ENCODE measurements at places on chromosomes 3 and 15.

DNA sequence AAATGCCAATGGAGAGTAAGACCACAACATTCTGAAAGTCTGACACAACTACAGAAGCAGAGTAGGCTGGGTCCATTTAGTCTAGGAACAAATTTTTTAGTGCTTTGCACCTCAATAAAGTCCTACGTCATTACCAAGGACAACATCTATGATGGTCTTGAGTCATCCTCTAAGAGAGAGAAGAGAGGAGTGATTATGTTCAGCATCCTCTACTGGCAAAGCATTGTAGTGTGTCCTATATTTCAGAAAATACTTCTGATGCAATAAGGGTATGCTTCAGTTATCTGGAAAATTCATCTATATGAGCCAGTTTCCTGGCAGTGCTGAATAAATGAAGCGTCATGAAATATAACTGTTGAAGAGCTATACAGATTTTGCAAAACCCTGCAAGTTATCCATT is 95.6 kb downstream of the P2RY1 start:
- DNase-seq = no peak

- no peak for DNase-seq
Observed at GRCh38 chr3:196987022-196987421, 18.4 kb upstream of the PIGZ start.

DNA sequence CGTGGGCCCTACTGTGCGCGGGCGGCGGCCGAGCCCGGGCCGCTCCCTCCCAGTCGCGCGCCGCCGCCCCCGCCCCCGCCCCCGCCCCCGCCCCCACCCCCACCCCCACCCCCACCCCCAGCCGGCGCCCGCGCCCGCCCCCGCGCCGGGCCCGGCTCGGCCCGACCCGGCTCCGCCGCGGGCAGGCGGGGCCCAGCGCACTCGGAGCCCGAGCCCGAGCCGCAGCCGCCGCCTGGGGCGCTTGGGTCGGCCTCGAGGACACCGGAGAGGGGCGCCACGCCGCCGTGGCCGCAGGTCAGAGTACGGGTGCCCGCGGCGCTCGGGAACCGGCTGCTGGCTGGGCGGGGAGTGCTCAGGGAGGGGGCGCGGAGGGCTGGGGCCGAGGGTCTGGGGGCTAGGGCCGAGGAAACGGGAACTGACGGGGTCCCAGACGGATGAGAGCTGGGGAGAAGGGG is 1.1 kb upstream of the PPARG start:
- no peak for DNase-seq

GRCh38 chr3:160140756-160141155 is 84.5 kb upstream of the C3orf80 start:
- no peak for DNase-seq

GRCh38 chr3:148054999-148055398 is 642.7 kb upstream of the AGTR1 start:
- DNase-seq = no peak

DNA sequence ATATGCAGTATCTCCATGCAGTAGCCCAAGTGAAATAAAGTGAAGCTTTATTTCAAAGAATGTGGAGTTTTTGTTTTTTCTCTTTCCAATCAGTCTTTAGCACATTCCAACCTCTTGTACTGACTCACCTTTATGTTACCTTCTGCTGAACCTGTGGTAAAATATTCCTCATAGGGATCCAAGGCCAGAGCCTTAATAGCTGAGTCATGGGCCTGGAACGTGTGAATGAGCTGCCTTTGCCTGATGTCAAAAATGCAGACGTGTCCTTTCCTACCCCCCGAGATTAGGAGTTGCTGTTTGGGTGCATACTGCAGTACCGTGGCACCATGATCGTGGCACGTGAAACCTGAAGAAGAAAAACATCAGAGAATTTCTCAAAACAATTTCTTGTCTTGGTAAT is 108.5 kb downstream of the GLDN start:
- DNase-seq = no peak

- no peak for DNase-seq
Observed at GRCh38 chr3:182969277-182969676, 11.1 kb downstream of the DCUN1D1 start.

GRCh38 chr3:133561679-133562078 is 11.8 kb upstream of the CDV3 start:
- no peak for DNase-seq

DNA sequence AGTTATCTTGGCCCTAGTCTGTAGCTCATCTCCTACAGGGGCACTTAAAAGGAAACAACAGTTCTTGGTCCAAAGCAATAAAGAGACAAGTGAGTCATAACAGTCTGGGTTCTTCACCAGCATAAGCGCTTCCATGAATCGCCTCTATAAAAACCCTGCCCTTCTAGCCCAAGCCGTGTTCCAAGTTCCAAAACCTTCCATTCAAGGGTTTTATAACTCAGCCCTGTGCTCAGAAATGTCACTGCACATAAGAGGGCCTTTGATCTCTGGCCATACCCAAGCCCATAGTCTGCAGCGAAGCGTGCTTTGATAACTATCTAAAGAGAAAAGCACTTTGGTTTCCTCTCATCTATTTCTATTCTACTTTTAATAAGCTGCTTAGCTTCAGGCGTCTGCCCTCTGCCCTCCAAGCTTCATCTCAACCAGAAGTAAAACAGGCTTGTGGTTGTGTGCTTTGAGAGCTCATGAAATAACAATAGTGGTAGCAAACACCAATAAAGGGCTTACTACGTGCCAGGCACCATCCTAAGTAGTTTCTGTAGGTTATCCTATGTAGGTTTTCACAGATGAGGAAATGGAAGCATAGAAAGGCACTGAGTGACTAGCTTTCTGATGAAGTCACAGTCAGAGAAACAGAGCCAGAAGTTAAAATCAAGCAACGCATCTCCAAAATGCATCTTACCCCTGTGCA is 64.0 kb upstream of the AKAP13 start:
- DNase-seq = no peak

DNA sequence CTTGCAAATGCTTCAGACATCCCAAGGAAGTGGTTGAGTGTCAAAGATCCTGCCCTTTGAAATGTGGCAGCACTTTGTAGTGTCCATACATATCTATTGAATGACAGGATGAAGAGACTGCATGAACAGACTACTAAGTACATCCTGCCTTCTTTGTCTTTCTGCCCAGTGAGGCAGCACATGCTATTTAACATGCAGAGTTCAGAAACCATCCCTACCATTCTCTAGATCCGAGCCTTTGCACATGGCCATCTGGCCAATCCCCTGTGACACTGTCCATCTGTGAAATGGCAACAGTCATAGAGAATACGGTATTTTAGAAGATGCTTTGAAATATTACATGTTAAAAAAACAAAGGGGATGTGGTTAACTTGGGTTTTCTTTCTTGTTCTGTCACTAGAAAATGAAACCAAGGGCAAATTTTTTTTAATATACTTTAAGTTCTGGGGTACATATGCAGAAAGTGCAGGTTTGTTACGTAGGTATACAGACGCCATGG is 519.6 kb downstream of the NTRK3 start:
- DNase-seq = no peak

- DNase-seq = no peak
Observed at GRCh38 chr3:105466072-105466471, 99.4 kb downstream of the ALCAM start.

GRCh38 chr3:127096256-127097071 is 96.5 kb upstream of the PRR23E start:
- no peak for DNase-seq

GRCh38 chr15:54722342-54722986 is 474.3 kb downstream of the RSL24D1 start:
- DNase-seq = no peak

DNA sequence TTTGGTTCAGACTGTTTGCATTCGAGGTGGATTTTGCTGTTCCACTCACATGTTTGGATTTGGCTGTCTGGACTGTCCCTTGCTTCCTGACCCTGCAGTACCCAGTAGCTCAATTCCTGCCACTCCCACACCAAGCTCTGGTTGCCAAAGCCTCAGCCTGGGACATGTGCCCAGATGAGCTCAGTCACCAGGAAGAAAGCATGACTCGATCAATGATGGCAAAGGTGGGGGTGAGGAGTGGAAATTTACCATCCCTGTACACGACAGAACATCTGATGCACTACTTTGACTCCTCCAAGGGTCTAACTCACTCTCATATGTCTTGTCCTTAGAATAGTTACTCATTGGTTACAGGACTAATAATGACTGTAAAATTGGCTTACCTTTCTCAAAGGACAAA is 45.2 kb downstream of the ZNF385D start:
- DNase-seq = no peak

GRCh38 chr3:169173231-169173630 is 490.3 kb downstream of the MECOM start:
- no peak for DNase-seq

- no peak for DNase-seq
Observed at GRCh38 chr3:20576228-20576627, 390.2 kb upstream of the SGO1 start.

DNA sequence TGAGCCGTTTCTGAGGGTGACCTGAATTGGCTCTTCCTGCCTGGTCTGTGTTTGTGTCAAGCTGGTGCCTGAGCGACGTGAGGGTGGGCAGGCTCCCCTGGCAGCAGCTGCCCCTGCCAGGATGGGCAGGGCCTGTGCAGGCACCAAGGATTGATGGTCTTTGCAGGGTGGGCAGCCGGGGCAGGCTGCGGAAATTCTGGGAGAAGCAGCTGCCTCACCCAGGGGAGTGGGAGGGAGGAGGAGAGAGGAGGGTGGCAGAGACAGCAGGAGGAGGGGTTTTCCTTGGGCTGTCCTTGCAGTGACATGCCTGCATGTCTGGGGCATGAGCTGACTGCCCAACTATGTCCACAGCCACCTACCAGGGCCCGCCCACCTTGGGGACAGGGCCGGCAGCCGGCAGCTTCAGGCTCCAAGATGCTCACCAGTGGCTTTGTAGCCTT is 27.9 kb upstream of the SLC6A6 start:
- no peak for DNase-seq

DNA sequence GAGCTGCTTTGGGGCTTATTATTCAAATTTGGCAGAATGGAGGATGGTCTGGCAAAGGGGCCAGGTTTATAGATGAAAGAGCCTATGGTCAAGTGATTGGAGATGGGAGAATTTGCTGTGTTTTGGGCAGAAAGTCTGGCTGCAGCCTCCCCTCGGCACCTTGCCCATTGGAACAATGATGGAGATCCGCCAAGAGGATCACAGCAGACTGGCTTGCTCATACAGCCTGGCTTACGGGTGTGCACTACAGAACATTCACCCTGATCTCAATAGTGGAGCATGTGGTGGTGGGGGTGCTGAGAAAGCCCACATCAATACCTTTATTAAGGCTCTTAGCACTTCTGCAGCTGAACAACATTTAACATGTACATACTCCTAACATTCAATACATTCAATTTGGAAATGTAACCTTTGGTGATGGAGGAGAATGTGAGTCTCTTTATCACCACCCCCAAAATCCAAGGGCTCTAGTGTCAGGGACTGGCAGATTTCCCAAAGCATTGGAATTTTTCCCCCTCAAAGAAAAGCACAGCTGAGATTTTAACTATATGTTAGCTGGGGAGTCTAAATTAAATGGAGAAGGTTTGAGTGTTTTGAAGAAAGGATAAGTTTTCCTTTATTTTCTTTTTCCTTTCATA is 118.4 kb upstream of the TMC3 start:
- DNase-seq = no peak

DNA sequence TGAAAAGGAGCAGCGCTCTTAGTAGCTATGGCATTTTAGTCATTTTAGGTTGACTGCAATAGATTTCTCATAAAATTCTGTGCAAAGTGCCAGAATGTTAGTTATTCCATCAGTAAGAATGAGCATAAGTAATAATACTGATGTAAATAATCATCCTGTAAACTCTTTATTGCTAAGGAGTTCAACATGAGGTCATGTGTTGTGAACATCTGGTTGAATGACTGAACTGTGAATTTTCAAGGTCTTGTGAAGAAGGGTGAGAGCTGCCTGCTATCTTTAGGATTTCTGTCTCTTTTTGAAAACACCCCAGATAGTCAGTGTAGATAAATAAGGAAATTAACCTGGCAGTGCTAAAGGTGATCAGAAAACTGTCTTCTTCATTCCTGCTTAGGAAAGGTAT is 333.4 kb upstream of the TBC1D5 start:
- DNase-seq = no peak

DNA sequence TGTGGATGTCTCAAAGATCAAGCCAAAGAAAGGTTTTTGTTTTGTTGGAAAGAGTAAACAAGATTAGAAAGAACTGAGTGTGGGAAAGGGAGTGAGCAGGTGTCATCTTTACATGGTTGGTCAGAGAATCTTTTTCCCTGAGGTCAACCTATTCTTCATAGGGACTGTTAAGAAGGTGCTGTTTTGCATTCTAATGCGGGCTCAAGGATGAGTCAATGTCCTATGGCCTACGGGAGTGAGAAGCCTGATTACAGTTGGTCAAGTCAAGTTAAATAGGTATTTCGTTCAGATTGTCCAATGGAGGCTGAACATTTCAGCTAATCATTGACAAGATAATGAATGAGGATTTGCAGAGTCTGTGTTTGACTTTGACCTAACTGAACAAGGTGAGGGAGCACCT is 491.2 kb upstream of the PDZRN3 start:
- no peak for DNase-seq

DNA sequence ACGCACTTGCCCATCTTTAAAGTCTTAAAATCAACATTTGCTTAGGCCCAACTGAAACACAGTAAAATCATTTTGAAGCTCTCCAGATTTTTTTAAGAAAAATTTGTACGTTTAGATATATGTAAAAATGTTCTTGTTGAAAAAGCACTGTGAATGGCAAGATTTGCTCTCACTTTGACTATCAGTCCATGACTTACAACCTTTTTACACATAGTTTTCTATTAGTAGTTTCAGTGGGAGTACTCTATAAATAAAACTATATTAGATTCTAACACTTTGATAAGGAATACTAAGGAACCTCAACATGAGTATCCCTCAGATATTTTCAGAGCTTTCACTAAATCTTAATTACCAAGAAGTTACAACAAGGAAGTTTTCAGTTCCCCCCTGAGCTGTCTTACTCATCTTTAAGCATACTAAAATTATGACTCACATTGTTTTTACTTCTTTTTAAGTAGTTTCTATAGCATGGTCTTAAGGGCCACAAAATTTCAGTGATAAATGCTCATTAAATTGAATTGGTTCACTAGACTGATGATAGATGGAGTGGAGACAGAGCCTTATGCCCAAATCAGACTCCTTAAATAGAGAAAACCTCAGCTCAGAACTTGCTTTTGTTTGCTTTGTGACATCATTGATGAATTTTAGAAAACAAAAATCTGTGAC is 31.6 kb upstream of the RAP2B start:
- no peak for DNase-seq

DNA sequence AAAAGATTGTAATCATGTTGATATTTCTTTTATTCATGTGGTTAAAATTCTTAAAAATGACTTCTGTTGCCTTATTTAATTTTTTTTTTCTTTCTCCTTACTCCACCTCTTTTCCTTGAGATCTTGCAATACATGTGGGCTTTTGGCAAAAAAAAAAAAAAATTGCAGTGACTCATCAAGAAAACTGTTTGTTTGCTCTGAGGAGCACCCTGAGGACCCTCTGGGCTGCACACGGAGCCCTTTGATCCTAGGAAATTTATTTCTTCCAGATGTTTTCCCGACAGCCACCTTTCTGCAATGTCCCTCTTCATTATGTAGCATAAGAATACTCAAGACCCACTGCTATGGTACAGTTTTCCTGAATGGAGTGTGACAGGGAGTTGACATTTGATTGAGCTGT is 371.7 kb downstream of the ZBTB20 start:
- DNase-seq = no peak

Data from activated CD4-positive, alpha-beta T cell treated with anti-CD3 and anti-CD28 coated beads, Interleukin-2, amount 50 U/mL, for 24 hours (primary cell).